ENCODE measurements at places on chromosomes 5 and 9. TPM values are rescaled to one million over a fixed set of nuclear protein-coding genes. Genes with fewer than 3 reads are reported as not detected.

DNA sequence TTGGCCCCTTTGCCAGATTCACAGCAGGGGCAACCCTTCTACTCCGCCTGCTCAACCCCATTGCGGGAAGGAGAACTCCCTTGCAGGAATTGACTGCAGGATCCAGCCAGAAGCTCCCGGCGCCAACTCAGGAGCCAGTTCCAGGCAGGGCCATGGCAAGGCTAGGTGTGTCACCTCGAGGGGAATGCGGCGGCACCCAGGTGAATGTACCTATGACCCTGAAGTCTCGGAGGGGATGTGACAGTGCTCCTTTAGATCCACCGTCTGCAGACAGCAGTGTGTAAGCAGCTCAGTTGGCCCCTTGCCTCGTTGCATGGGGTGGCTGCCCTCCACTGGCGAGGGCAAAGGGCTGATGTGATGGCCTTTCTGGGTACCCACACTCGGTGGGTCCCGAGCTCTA, 606.6 kb downstream of the ELAVL2 start:
- no peak for DNase-seq

GRCh38 chr9:114319147-114319546, 3.8 kb upstream of the ORM1 start:
- DNase-seq: no peak

GRCh38 chr9:98339987-98340800, 84.7 kb upstream of the TBC1D2 start:
- DNase-seq: no peak

DNA sequence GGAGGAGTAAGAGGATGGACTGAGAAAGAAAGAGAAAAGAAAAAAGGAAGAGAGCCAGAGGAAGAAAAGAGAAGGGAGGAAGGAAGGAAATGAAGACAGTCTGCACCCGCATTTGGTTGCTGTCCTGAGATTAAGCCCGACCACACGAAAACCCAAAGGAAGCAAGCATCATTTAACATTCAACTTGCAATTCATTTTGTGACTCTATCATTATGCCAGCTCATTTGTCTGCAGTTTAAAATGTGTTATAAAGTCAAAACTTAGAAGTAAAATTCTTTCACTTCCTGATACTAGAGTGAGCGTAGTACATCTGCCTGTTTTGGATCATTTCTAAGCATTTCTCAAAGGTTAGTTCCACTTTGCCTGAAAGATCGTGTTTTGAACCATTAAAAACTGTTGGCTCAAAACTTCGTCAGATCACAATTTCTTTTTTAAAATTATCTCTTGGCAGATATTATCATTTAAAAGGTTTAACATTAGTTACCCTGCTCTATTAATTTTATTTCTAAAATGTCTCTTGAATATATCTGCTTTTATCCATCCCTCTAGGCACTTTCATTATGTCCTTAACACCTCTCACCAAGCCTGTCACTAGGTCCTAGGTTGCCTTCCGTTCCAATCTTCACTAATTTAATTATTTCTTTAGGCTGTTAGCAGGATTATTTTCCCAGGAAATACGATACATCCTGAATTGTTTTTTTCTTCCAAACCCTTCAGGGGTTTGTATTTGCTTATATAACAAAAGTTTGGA, 240.9 kb downstream of the TLE4 start:
- no peak for DNase-seq

CREB3 gene
- 24.5 TPM for total RNA-seq

NUDCD2 gene
- 49.3 TPM for total RNA-seq

PCDHB16 gene
- total RNA-seq: not detected

GPR151 gene
- not detected for total RNA-seq
